ENCODE measurements at places on chromosomes 13 and 19.

DNA sequence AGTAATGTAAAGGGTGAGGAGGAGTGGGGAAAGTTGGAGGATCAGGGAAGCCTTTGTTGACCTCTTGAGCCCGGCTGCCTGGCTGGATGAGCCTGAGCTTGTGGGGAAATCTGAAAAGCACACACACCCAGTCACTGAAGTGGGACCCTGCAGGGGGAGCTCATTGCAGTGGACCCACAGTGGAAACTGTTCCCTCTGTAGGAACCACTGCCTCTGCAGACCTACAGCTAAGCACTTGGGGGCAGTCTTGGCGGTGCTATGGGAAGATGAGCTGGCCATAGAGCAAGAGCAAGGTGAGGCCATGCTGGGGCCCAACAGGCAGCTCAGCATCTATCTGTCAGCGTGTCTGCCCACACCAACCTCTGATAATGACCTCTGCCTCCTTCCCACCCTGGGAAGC lies 294.8 kb downstream of the TSHZ3 start:
- DNase-seq = peak; percentile 8

DNA sequence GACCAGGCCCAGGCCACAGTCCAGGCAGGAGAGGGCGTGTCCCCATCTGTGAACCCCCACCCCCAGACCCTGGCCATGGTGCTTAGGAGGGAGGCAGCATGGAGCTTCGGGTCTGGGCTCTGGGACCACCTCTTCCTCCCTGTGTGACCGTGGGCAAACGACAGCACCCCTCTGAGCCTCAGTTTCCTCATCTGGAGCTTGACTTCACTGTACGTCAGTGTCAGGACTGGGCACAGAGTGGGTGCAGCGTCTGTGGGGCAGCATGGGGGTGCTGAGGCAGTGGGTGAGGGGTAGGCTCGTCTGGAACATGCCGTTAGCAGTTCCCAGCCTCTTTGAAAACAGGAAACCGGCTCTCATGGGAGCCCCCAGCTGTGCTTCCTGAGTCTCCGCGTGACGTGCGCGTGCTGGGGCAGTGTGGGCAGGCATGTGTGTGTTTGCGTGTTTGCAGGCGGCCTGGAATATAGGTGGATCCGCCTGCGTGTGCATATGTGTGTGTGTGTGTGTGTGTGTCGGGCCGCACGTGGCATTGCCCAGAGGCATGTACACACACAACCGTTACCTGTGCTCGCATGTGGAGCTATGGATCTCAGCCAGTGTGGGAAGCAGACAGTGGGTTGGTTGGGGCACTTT lies 15.8 kb downstream of the ARRDC2 start:
- peak; percentile 52 for DNase-seq

- no peak for DNase-seq
Observed at GRCh38 chr19:38706792-38707511, 37.3 kb downstream of the CAPN12 start.

GRCh38 chr13:73849292-73849691 lies 284.9 kb downstream of the KLF12 start:
- DNase-seq = no peak

- no peak for DNase-seq
Observed at GRCh38 chr19:41437944-41438574, 1.7 kb downstream of the DMAC2 start.
